ENCODE measurements at places on chromosomes 1 and 21.

DNA sequence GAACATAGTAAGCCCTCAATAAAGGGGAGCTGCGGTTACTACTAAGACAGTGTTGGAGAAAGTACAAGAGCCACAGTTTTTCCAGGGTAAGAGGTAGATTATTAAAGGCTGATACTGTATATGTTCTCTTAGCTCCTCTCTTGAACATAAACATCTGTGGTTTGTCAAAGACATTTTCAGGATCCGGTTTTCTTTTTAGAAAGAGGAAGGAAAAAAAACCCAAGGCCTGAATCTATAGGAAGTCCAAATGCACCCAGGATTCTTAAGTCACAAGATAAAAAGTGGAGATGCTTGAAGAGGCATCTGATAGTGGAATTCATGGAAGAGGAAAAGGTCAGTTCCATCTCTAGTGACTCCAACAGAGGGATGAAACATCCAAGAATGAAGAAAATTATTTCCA lies 24.6 kb upstream of the SLC45A3 start:
- DNase-seq = no peak

- no peak for DNase-seq
Observed at GRCh38 chr21:42236693-42237092, 17.8 kb downstream of the ABCG1 start.

DNA sequence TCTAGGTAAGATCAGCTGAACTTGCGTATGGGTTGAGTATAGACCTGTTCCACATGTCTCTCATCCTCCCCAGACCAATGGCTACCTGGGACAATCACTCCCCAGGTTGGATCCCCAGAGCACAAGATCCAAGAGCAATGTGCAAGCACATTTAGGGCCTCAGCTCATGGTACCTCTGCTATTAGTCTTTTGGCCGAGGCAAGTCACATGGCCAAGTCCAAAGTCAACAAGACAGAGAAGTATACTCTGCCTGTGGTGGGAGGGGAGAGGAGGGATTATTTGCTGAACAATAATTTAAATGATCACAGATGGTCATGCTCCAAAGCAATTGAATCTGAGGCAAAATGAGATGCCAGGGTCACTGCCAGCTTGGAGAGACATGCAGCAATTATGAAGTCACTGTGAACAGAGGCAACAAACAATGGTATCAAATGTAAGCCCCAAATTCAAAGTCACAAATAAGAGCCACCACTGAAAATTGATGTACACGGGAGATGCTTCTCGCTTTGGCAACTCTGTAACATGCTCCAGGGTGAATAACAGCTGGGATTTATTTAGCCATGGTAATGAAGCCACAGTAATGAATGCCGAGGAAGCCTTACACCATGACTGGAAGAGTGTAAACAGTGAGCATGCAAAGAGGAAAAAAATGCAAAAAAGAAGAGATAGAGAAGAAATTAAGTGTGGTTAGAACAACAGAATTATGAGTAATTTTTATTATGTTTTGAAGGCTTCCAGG lies 149.1 kb downstream of the ZNF281 start:
- DNase-seq = no peak

- peak; percentile 71 for DNase-seq
Observed at GRCh38 chr1:25694167-25695007, 77.8 kb downstream of the MAN1C1 start.

DNA sequence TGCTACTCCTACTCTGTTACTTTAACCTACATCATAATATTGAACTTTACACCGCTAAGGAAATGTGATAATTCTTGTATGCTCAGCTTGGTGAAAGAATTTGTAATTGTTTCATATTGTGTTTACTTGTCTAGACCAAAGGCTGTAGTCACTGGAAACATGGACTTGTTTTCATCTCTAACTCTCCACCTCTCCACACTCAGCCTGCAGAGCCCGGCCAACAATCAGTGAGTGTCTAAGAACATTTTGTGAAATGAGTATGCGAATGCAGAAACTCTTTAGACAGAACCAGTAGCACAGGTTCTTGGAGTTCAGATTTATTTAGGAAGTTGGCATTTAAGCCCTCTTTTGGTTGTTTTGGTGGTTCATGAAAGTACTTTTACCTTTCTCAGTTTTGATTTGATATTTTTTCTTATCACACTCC lies 3.2 kb upstream of the RWDD3 start:
- no peak for DNase-seq

DNA sequence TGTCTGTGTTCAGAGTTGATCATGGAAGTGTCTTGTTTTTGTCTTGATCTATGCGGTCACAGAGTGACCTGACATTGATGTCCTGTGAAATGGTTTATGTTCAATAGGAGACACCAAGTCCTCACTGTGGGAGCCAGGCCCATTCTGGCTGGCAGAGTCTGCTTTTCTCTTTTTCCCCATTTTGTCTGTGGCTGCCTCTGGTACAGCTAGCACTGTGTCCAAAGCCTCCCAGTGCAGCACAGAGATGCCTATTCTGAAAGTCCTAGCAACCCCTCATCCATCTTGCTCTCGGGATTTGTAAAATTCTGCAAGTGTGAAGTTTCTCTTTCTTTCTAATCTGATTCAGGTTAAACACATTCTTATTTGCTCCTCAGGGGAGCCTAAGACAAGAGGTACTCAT lies 14.3 kb downstream of the TNN start:
- DNase-seq = no peak
